ENCODE measurements at places on chromosomes 3 and 15. TPM values are rescaled to one million over a fixed set of nuclear protein-coding genes. Genes with fewer than 3 reads are reported as not detected.

DHFR2 gene
- 10.9 TPM for total RNA-seq

DNAJC13 gene
- 40.1 TPM for total RNA-seq

CRYBG3 gene
- total RNA-seq: 49.8 TPM

RTP3 gene
- 0.50 TPM for total RNA-seq

TTLL13 gene
- 18.0 TPM for total RNA-seq

DGKG gene
- 0.68 TPM for total RNA-seq

CCR9 gene
- total RNA-seq: 0.19 TPM

- no peak for DNase-seq
- H3K4me1 ChIP-seq: peaks cover 27% of the 10 kb centered on the region
- H3K27me3 ChIP-seq: no peaks in the 10 kb centered on the region
- peak overlapping the region; percentile 79 for H3K27ac ChIP-seq
Observed at GRCh38 chr3:57006949-57007419, 53.5 kb upstream of the SPATA12 start.

GRCh38 chr3:52052831-52053306 lies 3.5 kb downstream of the DUSP7 start:
- peak overlapping the region; percentile 81 for H3K27ac ChIP-seq
- no peak overlapping the region for H3K4me3 ChIP-seq
- DNase-seq: peak; percentile 91
- H3K27me3 ChIP-seq: no peaks in the 10 kb centered on the region
- no peaks in the 10 kb centered on the region for H3K36me3 ChIP-seq

DNA sequence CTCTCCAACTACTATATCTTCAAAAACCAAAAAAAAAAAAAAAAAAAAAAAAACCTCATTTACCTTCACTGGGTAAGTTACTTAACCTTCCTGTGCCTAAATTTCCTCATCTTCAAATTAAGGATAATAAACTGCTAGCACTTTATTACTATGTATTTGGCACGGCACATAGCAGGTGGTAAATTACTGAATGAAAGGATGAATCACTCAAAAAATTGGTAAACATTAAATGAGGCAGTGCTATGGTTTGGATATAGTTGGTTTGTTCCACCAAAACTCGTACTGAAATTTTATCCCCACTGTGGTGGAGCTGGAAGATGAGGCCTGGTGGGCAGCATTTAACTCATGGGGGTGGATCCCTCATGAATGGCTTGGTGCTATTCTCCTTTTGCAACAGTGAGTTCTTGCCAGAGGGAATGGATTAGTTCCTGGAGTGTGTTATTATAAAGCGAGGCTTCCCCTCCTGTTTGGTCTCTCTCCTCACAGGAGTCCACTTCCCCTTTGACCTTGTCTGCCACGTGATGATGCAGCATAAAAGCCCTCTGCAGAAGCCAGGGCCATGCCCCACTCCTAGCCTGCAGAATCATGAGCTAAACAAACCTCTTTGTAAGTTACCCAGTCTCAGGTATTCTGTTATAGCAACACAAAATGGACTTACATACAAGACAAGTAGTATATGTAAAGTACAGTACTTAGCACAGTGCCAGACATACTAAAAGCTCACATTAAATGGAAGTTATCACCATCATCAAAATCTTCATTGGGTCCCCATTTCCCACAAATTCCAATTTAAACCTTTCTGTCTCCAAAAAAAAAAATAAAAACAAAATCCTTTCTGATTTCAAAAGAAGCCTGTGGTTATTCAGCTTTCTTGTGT lies 20.6 kb downstream of the DCUN1D1 start:
- H3K27me3 ChIP-seq: no peaks in the 10 kb centered on the region
- no peak for DNase-seq
- no peak overlapping the region for H3K27ac ChIP-seq
- no peaks in the 10 kb centered on the region for H3K36me3 ChIP-seq

DNA sequence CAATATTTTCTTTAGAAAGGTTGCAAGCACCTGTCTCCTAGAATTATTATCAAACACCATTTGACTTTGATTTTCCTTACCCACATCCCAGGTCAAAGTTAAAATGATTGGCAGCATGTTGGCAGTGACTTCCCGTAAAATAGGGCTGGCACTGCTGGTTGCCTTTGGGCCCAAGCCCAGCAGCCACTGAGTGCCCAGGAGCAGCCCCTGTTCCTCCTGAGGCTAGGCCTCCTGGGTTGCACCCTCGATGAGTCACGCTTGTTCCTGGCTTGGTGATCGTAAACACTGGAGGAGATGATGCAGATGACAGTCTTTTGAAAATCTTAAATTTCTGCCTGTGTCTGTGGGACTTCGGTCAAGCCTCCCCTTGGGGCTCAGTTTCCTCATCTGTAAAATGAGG lies 290.0 kb downstream of the TLE3 start:
- no peak for DNase-seq
- no peaks in the 10 kb centered on the region for H3K36me3 ChIP-seq
- H3K4me1 ChIP-seq: no peaks in the 10 kb centered on the region
- H3K27me3 ChIP-seq: no peaks in the 10 kb centered on the region
- H3K27ac ChIP-seq: no peak overlapping the region
- no peak overlapping the region for H3K4me3 ChIP-seq

DNA sequence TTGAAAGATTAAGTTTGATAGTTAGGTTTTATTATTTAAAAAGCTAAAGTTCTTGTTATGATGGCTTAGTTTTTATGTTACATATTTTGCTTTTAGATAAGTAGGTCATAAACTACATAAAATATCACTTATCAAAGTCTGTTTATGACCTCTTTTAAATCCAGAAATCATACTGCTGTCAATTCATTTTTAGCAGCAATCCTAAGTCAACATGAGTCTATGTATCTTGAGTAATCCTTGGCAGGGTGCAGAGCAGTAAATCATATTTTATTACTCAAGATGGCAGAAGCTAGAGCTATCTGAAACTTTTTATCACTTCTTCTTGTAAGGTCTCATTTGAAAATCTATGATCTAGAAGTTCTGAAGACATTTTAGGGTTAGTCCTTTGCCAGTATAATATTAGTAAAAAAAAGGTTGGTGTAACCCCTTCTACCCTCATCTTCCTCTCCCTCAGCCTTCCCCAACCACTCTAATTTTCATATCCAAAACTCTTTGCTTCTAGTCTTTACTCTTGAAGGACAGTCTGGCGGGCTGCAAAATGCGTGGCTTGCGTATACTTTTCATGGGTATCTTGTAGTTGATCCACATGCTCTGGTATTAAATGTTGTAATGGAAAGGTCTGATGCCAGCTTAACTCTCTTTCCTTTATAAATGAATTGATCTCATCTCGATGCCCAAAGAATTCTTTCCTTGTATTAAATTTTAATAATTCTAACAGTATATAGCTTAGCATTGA lies 134.0 kb upstream of the THRB start:
- H3K4me3 ChIP-seq: no peak overlapping the region
- no peaks in the 10 kb centered on the region for H3K27me3 ChIP-seq

GRCh38 chr3:71416876-71417275 lies 166.7 kb downstream of the FOXP1 start:
- H3K36me3 ChIP-seq: no peaks in the 10 kb centered on the region
- H3K27ac ChIP-seq: no peak overlapping the region
- no peak for DNase-seq
- no peak overlapping the region for H3K4me3 ChIP-seq

DNA sequence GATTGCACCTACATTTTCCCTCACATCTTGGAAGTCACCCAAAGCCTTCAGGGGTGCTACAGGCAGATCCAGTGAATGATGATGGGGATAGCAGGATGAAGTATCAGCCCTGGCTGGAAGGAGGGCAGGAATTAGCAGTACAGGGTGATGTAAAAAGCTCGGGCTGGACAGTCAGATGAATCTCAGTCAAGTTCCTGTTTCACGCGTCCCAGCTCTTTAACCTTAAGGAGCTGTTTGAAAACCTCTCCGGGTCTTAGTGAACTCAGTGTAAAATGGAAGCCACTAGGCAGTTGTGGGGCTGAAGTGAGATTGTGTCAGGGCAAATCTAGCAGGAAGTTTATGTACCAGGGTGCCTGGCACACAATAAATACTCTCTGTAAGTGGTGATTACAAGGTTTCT lies 166.4 kb upstream of the PROK2 start:
- H3K4me1 ChIP-seq: peaks cover 3% of the 10 kb centered on the region
- DNase-seq: no peak
- no peak overlapping the region for H3K27ac ChIP-seq
- H3K27me3 ChIP-seq: no peaks in the 10 kb centered on the region
- no peaks in the 10 kb centered on the region for H3K36me3 ChIP-seq
- no peak overlapping the region for H3K4me3 ChIP-seq

DNA sequence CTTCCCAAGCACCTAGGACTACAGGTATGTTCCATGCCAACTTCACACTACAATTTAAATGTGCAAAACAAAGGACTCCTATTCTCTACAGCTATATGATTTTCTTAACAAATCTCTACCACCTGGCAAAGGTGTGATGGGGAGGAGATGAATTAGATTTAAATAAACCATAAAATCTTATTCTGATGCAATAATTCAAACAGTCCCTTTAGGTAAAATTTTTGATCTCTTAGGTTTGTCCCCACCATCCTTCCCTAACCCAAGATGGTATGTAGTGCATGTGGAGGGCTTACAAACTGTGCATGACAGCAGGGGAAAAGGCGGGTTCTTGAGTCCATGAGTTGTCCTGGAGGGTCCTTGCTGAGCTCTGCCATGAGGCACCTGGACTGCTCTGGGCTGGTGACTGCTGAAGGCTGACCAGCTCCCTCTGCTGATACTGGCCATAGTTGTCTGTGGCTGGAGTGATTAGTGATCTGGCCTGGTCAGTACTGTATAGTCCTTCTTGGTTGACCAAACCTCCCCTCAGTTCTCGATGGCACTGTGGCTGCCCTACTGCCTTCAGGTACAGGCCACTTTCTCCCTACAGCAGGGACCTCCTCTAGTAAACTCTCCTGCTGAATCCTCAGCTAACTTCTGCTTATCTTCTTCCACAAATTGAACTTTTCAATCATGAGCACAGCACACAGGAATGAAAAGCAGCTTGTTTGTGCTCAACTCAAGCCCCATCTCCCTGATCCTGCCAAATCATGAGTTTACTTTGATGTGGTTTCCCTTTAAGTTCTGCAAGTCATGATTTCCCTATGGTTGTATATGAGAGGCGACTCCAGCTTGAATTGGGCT lies 30.1 kb downstream of the CFAP161 start:
- H3K4me1 ChIP-seq: peaks cover 30% of the 10 kb centered on the region
- no peaks in the 10 kb centered on the region for H3K27me3 ChIP-seq
- no peak overlapping the region for H3K27ac ChIP-seq
- no peak for DNase-seq

GRCh38 chr15:64274341-64274950 lies 81.5 kb downstream of the CSNK1G1 start:
- no peak overlapping the region for H3K4me3 ChIP-seq
- no peak overlapping the region for H3K27ac ChIP-seq
- H3K36me3 ChIP-seq: no peaks in the 10 kb centered on the region
- H3K4me1 ChIP-seq: peaks cover 6% of the 10 kb centered on the region

DNA sequence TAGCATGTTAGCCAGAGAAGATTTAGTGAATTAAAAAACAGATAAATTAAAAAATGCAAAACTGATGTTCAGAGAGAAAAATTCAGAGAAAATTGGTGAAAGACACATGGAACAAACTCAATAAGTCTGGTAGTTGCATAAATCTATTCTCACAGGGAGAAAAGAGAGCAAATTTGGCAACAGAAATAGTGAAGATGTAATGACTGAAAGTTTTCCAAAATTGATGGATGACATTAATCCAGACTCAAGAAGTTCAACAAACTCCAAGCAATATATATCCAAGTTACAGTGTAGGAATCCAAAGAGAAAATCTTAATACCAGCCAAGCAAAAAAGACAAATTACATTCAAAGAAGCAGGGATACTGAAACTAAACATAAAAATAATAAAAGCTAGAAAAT lies 302.7 kb upstream of the ARPP21 start:
- no peaks in the 10 kb centered on the region for H3K4me1 ChIP-seq
- no peak overlapping the region for H3K4me3 ChIP-seq
- no peaks in the 10 kb centered on the region for H3K27me3 ChIP-seq
- no peaks in the 10 kb centered on the region for H3K36me3 ChIP-seq
- DNase-seq: no peak
- H3K27ac ChIP-seq: no peak overlapping the region

GRCh38 chr3:85003479-85003878 lies 44.7 kb downstream of the CADM2 start:
- DNase-seq: no peak
- H3K36me3 ChIP-seq: no peaks in the 10 kb centered on the region

GRCh38 chr3:30770387-30770786 lies 124.1 kb downstream of the GADL1 start:
- no peak overlapping the region for H3K4me3 ChIP-seq
- DNase-seq: peak; percentile 22
- H3K36me3 ChIP-seq: no peaks in the 10 kb centered on the region
- no peaks in the 10 kb centered on the region for H3K27me3 ChIP-seq
- H3K27ac ChIP-seq: no peak overlapping the region

DNA sequence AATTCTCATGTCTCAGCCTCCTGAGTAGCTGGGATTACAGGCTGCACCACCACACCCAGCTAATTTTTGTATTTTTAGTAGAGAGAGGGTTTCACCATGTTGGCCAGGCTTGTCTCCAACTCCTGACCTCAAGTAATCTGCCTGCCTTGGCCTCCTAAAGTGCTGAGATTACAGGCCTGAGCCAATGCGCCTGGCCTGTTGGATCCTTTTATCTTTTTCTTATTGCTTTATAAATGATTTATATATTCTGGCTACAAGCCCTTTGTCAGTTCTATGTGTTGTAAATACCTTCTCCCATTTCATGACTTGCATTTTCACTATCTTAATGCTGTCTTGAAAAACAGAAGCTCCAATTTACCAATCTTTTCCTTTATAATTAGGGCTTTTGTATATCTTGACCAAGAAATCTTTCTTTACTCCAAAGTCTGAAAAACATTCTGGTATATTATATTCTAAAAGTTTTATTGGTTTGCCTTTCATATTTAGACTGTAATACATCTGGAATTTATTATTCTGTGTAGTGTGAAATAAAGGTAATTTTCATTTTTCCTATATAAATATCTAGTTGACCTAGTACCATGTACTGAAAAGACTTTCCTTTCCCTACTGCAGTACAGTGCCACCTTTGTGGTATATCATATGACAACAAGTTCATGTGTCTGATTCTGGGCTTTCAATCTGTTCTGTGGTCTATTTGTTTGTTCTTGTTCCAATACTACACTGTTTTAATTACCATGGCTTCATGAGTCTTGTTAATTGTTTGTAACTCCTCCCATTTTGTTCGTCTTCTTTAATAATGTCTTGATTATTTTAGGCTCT lies 52.9 kb upstream of the RNU6-1 start:
- no peaks in the 10 kb centered on the region for H3K36me3 ChIP-seq
- no peak overlapping the region for H3K4me3 ChIP-seq
- peaks cover 4% of the 10 kb centered on the region for H3K4me1 ChIP-seq
- peak; percentile 40 for DNase-seq
